ENCODE measurements at places on chromosomes 6 and 20. TPM values are rescaled to one million over a fixed set of nuclear protein-coding genes. Genes with fewer than 3 reads are reported as not detected.

SAMD3 gene
- 2.7 TPM for total RNA-seq

DNA sequence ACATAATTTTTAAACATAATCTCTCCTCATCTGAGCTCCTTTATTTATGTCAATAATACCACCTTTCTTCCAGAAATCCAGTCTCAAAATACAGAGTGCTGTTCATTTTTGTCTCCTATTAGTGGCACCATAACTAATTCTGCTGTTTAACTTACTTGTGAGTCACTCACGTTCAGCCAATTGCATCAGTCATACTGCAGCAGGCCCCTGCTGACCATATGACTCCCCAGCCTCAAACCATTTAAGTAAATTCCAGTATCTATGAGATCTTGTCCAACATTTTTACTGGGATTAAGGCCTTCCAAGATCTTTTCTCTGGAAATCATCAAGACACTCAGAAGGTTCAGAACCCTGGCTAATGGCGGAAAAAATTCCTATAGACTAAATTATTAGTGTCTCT is 982.2 kb upstream of the MAP3K7 start:
- DNase-seq, result no peak

DNA sequence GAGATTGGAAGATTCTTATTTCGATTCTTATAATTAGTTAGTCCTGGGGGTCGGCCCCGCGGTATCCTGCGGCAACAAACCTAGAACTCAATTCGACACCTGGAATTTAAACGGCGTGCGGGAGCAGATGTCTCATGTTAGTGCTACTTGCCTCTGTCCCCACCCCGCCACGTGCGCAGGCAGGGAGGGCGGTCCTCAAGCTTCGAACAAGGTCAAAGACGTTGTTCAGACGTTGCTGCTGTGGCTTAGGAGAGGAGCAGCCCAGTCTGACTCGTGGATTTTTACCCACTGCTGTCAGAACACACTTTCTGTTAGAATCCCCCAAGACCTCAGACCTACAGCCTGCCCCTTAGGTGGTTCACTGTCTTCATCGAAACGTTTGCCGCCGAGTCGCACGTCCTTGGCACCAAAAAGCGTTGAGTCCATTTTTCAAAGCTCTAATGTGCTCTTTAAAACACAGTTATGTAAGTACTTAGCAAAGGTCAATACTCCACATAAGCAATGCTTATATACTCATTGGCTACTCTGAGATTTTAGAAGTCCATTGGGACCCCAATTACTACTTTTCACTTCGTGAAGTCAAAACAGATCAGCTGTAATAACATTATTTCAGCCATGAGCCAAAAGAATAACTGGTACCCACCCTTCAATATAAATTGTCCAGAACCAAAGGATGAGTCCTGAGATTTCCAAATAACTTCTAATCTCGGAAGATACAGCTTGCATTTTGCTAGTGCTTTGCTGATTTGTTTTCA is 2.7 kb upstream of the C6orf62 start:
- no peak for DNase-seq

GRCh38 chr20:61251529-61252393 is at the start of gene CDH4:
CDH4 (plus strand) TSS chr20:61252261.
- DNase-seq, result no peak

GRCh38 chr20:23165964-23166363 is 79.8 kb upstream of the CD93 start:
- DNase-seq, result no peak

All from aorta (tissue), 5 donors.